ENCODE measurements at places on chromosomes 12 and 14. TPM values are rescaled to one million over a fixed set of nuclear protein-coding genes. Genes with fewer than 3 reads are reported as not detected.

DNA sequence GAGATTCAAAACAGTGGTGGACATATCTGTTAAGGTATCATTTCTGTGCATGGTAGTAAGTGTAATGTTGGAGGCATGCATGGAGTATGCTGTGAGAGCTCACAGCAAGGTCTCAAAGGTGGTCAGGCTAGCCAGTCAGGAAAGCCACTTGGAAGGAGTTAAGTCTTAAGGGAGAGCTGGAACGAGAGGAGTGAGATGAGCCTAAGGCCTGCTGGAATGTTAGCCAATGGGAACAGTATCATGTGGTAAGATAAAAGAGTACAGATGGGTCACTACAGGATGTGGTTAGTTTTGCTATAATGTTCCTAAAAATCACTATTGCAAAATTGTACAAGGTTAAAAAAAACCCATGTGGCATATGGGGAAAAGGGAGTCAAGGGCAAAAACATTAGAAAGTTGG, 311.7 kb upstream of the E2F7 start:
- no peak for DNase-seq
- no peak overlapping the region for H3K27ac ChIP-seq
- H3K4me3 ChIP-seq = no peak overlapping the region
- no peaks in the 10 kb centered on the region for H3K36me3 ChIP-seq
- H3K4me1 ChIP-seq = no peaks in the 10 kb centered on the region
- no peaks in the 10 kb centered on the region for H3K27me3 ChIP-seq

- no peaks in the 10 kb centered on the region for H3K27me3 ChIP-seq
- peak overlapping the region; percentile 63 for H3K27ac ChIP-seq
- no peaks in the 10 kb centered on the region for H3K4me1 ChIP-seq
- no peak overlapping the region for H3K4me3 ChIP-seq
- no peaks in the 10 kb centered on the region for H3K36me3 ChIP-seq
Observed at GRCh38 chr12:118763234-118763633, 218.1 kb upstream of the SRRM4 start.

DNA sequence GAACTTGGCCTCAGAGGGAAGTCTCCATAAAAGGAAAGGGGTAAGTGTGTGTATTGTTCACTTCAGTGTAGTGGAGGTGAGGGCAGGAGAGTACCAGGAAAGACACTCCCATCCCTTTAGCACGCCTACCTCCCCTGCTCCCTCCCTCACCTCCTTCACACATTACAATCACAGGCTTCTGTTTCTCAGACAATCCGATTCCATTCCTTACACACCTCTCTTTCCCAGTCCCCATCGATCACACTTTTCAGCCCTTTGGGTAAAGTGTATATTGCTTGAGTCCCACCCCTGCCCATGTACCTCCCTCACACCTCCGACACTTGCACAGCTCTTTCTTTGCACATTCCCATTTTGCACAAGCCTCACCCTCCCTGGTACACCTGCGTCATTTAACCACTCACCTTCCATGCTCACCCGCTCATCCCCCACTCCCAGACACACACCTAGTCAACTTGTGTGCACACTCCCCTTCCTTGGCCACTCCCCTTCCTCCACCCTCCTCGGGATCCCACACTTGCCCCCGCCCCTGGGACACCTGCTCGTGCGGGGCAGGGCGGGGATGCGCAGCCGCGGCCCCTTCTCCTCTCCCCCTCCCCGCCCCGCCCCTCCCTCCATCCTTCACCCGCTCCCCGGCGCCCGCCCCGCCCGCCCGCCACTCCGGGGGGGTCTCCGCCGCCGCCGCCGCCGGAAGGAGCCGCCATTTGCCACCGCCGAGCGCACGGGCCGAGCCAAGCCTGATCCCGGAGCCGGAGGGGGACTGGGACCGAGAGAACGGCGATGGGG, at the start of gene MARCHF9:
Gene MARCHF9, plus strand, starts transcription at position 693 of the 783 bp plus-strand sequence. CDS start 426 bp downstream, outside the sequence.
- DNase-seq = peak; percentile 90
- peaks cover 43% of the 10 kb centered on the region for H3K27me3 ChIP-seq
- no peak within 1 kb of the TSS for H3K27ac ChIP-seq
- peaks cover 5% of the 10 kb centered on the region for H3K4me1 ChIP-seq

GRCh38 chr14:38290601-38291188, 34.8 kb upstream of the CLEC14A start:
- no peaks in the 10 kb centered on the region for H3K27me3 ChIP-seq
- H3K4me1 ChIP-seq = no peaks in the 10 kb centered on the region
- H3K36me3 ChIP-seq = no peaks in the 10 kb centered on the region
- DNase-seq = no peak

- DNase-seq = no peak
- H3K27me3 ChIP-seq = no peaks in the 10 kb centered on the region
- no peak overlapping the region for H3K4me3 ChIP-seq
- H3K27ac ChIP-seq = no peak overlapping the region
- no peaks in the 10 kb centered on the region for H3K36me3 ChIP-seq
- peaks cover 3% of the 10 kb centered on the region for H3K4me1 ChIP-seq
Observed at GRCh38 chr12:105927564-105927963, 211.2 kb downstream of the NUAK1 start.

The SLC38A4 gene
- total RNA-seq = not detected

GRCh38 chr14:105065280-105066228, at the start of gene GPR132:
Gene GPR132 (minus strand): TSS chr14:105065430. CDS start chr14:105055420, 10,010 bp downstream.
- no peak within 1 kb of the TSS for H3K27ac ChIP-seq
- H3K27me3 ChIP-seq = no peaks in the 10 kb centered on the region
- no peaks in the 10 kb centered on the region for H3K36me3 ChIP-seq
- no peaks in the 10 kb centered on the region for H3K4me1 ChIP-seq

DNA sequence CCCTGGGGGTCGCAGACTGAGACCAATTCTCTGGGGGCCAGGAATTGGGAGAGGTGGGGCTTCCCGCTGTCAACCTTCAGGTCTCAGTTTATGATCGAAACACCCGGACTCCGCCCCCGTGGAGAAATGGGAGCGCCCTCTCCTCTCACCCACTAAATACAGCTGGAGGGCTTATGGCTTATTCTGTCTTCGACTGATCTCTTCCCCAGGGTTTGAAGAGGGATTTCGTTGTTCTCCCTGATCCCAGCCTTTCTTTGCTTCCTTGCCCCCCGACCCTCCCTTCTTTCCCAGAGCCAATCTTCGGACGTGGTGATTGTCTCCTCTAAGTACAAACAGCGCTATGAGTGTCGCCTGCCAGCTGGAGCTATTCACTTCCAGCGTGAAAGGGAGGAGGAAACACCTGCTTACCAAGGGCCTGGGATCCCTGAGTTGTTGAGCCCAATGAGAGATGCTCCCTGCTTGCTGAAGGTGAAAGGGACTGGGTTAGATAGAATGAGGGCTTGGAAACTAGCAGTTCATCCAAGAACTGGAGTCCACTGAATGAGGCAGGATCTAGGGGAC, 607 bp downstream of the OS9 start:
- no peaks in the 10 kb centered on the region for H3K27me3 ChIP-seq
- no peaks in the 10 kb centered on the region for H3K4me1 ChIP-seq
- no peak overlapping the region for H3K27ac ChIP-seq
- peak; percentile 59 for DNase-seq

- H3K4me1 ChIP-seq = no peaks in the 10 kb centered on the region
- no peaks in the 10 kb centered on the region for H3K36me3 ChIP-seq
- H3K27me3 ChIP-seq = no peaks in the 10 kb centered on the region
Observed at GRCh38 chr12:125299840-125300239, 234.6 kb downstream of the AACS start.

- DNase-seq = no peak
- H3K27ac ChIP-seq = peak overlapping the region; percentile 16
- no peaks in the 10 kb centered on the region for H3K36me3 ChIP-seq
- no peak overlapping the region for H3K4me3 ChIP-seq
Observed at GRCh38 chr12:96117460-96117859, 76.7 kb upstream of the ELK3 start.

DNA sequence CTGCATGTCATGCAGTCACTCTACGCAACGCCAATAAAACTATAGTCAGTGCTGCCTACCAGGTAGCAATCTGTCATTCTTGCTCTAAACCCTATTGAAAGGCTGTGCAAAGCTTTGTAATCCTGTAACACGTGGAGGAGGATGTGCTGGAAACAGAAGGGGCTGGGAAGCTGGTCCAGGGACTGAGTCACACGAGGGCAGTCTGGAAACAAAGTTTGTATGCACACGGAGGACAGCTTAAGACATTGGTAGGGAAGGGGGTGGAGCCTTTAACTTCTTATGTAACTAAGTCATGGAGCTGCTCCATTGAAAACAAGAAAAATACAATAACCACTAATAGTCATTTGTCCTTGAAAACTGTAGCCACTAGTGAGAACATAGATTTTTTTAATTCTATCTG, 128.0 kb downstream of the BCAT1 start:
- no peak overlapping the region for H3K4me3 ChIP-seq

DNA sequence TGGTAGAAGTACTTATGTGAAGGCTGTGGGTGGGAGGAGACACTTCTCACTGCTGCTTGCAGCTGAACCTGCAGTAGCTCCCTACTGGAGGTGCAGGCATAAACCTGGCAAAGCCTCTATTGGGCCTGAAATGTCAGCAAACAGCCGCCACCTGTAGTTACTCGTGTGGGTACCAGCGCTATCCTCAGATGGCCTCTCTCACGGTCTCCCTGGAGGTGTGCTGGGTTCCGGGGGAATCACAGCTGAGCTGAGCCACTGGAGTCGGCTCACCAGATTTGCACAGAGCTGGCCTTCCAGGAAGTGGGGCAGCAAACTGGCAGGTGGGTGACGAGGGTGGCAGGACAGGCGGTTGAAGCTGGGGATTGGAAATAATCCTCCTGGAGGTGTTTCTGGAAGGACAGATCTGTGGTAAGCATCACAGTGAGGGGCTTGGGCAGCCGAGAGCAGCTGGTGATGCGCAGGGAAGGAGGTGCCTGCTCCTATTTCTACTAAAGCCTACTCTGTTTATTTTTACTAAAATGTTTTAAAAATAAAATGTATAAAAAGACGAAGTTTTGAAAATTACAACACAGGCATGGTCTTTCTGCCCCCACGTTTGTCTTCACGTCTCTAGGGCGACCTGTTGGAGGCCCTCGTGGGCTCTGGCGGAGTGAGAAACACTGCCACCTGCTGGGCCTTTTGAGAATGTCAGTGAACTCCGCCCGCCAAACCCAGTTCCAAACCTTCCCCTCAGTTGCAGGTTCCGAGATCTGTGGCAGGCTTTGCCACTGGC, 67.8 kb upstream of the PLEKHG3 start:
- no peaks in the 10 kb centered on the region for H3K36me3 ChIP-seq
- no peaks in the 10 kb centered on the region for H3K27me3 ChIP-seq
- peak; percentile 93 for DNase-seq
- no peak overlapping the region for H3K27ac ChIP-seq
- H3K4me3 ChIP-seq = no peak overlapping the region
